ENCODE measurements at places on chromosomes 1 and 21. TPM values are rescaled to one million over a fixed set of nuclear protein-coding genes. Genes with fewer than 3 reads are reported as not detected.

- peak; percentile 72 for DNase-seq
Measured at GRCh38 chr1:58805716-58806571, 22.1 kb upstream of the JUN start.

- DNase-seq = no peak
Measured at GRCh38 chr1:247437551-247438505, 20.1 kb downstream of the OR2B11 start.

GRCh38 chr1:146036241-146036964, 14.9 kb upstream of the HJV start:
- no peak for DNase-seq

GRCh38 chr1:182147136-182147820, 85.8 kb upstream of the ZNF648 start:
- DNase-seq = no peak

Gene APCS
- polyA plus RNA-seq = not detected

Gene CATSPERE
- 0.47 TPM for polyA plus RNA-seq

Data from naive B cell (primary cell).